Activated naive CD4-positive, alpha-beta T cell treated with anti-CD3 and anti-CD28 coated beads, Interleukin-2, amount 10 ng/mL, durations not matched to agents 5 hours and 36 hours (primary cell): ENCODE measurements at places on chromosomes 6 and 20. TPM values are rescaled to one million over a fixed set of nuclear protein-coding genes. Genes with fewer than 3 reads are reported as not detected.

Gene POPDC3
- not detected for total RNA-seq

Gene DHX16
- 34.3 TPM for total RNA-seq

Gene MUC22
- not detected for total RNA-seq

Gene LY6G6D
- total RNA-seq: not detected

Gene SGK2
- 0.63 TPM for total RNA-seq

Gene KAT14
- total RNA-seq: 15.8 TPM

Gene HLA-F
- 332 TPM for total RNA-seq

Gene RAD21L1
- not detected for total RNA-seq

Gene PSORS1C2
- total RNA-seq: not detected

Gene PRR18
- not detected for total RNA-seq

Gene TBX18
- not detected for total RNA-seq

Gene LY86
- total RNA-seq: 22.1 TPM

Gene CLPSL2
- total RNA-seq: not detected

Gene FAM110A
- total RNA-seq: 58.3 TPM

Gene HS3ST5
- not detected for total RNA-seq

Gene GGTLC1
- not detected for total RNA-seq

Gene SLC18B1
- 9.2 TPM for total RNA-seq

Gene MLIP
- total RNA-seq: not detected
